ENCODE measurements at places on chromosomes 7 and 10. TPM values are rescaled to one million over a fixed set of nuclear protein-coding genes. Genes with fewer than 3 reads are reported as not detected.

Gene MICALL2
- polyA plus RNA-seq, result 19.1 TPM

Gene PRRT4
- 0.16 TPM for polyA plus RNA-seq

Gene SCIN
- 0.12 TPM for polyA plus RNA-seq

Gene CTAGE8
- polyA plus RNA-seq, result not detected

Gene AKR1C3
- polyA plus RNA-seq, result 2,157 TPM

Gene CPSF4
- polyA plus RNA-seq, result 39.1 TPM

Gene ACTR3C
- polyA plus RNA-seq, result 0.43 TPM

Gene PON3
- polyA plus RNA-seq, result 49.0 TPM

Gene SFTPA1
- polyA plus RNA-seq, result not detected

Gene OR2A42
- polyA plus RNA-seq, result not detected

Gene ATG9B
- 0.23 TPM for polyA plus RNA-seq

Gene PLCE1
- polyA plus RNA-seq, result 10.7 TPM

Gene FAM25A
- not detected for polyA plus RNA-seq

Gene CFAP43
- polyA plus RNA-seq, result 0.31 TPM

Gene OPN4
- not detected for polyA plus RNA-seq

Gene SAMD8
- polyA plus RNA-seq, result 10.9 TPM

Gene LRMDA
- polyA plus RNA-seq, result 5.1 TPM

Gene CALHM1
- not detected for polyA plus RNA-seq

Gene RASA4
- polyA plus RNA-seq, result 2.6 TPM

Gene NKX2-3
- not detected for polyA plus RNA-seq

Gene CADPS2
- polyA plus RNA-seq, result 0.05 TPM

Gene LIPJ
- polyA plus RNA-seq, result not detected

Gene GPRIN2
- polyA plus RNA-seq, result 29.9 TPM

Gene SLC26A5
- not detected for polyA plus RNA-seq

Gene LRIT1
- polyA plus RNA-seq, result not detected

Gene OR6B1
- not detected for polyA plus RNA-seq

Gene CCL26
- polyA plus RNA-seq, result 11.6 TPM

Gene C7orf33
- not detected for polyA plus RNA-seq

Gene IFIT5
- 8.0 TPM for polyA plus RNA-seq

Gene CD36
- polyA plus RNA-seq, result 0.13 TPM

Gene LRRD1
- polyA plus RNA-seq, result not detected

Gene CH25H
- not detected for polyA plus RNA-seq

Gene NAMPT
- polyA plus RNA-seq, result 213 TPM

Gene NRG3
- polyA plus RNA-seq, result not detected

Gene OPALIN
- polyA plus RNA-seq, result not detected

Gene CYP26A1
- polyA plus RNA-seq, result 10.8 TPM

Gene LLCFC1
- not detected for polyA plus RNA-seq

Gene POLR2J2
- polyA plus RNA-seq, result 0.43 TPM

Gene LEP
- not detected for polyA plus RNA-seq

Gene SMARCD3
- polyA plus RNA-seq, result 11.6 TPM

Gene PLEKHS1
- 0.08 TPM for polyA plus RNA-seq

Gene UTF1
- polyA plus RNA-seq, result not detected

Gene SORCS1
- polyA plus RNA-seq, result not detected

Gene AASS
- 0.04 TPM for polyA plus RNA-seq

Gene HOXA9
- 1.3 TPM for polyA plus RNA-seq

Measured in A549 (cell line).